RPMI7951 (cell line): ENCODE measurements at places on chromosomes 7 and 10.

GRCh38 chr7:99615989-99616358 lies 772 bp upstream of the ZSCAN25 start:
- DNase-seq = no peak

- DNase-seq = no peak
Observed at GRCh38 chr7:20302891-20303290, 27.8 kb upstream of the ITGB8 start.

DNA sequence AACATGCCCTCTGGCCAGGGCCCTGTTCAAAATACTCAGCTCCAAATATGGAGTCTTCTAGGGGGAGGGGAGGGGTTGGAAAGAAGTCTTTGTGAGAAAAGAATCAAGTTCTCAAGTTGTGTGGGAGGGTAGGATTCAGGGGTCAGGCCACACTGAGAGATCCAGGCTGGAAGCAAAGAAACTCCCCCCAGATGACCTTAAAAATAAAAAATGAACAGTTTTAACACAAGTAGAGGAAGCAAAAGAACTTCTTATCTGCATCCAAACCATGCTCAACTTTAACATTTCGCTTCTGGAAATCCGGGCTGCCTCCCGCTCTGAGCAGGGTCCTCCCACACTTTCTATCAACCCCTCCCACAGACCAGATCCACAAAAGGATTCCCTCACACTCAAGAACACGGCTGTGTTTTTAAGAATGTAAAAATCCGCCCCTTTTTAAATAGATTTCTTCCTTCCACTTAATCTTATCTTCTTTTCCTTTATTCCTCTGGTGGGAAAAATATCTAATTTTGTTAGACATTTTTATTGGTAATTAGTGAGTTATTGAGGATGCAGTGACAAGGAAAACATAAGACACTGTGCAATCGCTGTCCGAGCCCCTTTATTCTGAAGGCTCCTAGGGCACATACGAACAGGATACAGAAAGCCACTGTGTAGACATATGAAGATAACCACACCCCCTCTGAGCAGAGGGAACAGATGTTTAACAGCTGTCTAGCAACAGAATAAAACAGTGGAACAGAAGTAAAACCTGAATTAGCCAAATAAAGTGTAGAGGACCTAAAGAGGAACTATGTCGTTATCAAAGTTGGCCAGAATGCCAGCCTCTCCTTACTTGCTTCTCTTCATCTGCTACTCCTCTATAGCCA lies 43.8 kb downstream of the CYTH3 start:
- peak; percentile 82 for DNase-seq

GRCh38 chr7:6252748-6253147 lies 19.7 kb downstream of the CYTH3 start:
- DNase-seq = peak; percentile 60

DNA sequence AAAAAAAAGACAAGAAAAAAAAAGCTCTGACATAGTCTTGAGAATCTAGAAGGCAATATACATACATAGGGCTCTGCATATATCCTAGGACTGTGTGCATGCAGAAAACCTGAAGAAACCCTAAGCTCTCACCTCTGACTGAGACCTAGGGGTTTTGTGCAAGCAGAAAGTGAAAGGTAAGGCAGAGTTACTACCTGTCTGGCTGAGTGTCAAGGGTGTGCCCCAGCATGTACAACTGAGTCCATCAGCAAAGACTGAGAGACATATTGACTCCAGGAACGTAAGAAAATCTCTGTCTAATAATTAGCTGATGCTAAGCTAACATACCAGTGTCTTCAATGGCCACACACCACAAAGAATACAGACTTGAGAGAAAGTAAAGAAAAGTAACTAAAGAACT lies 16.3 kb upstream of the HNRNPH3 start:
- DNase-seq = no peak

DNA sequence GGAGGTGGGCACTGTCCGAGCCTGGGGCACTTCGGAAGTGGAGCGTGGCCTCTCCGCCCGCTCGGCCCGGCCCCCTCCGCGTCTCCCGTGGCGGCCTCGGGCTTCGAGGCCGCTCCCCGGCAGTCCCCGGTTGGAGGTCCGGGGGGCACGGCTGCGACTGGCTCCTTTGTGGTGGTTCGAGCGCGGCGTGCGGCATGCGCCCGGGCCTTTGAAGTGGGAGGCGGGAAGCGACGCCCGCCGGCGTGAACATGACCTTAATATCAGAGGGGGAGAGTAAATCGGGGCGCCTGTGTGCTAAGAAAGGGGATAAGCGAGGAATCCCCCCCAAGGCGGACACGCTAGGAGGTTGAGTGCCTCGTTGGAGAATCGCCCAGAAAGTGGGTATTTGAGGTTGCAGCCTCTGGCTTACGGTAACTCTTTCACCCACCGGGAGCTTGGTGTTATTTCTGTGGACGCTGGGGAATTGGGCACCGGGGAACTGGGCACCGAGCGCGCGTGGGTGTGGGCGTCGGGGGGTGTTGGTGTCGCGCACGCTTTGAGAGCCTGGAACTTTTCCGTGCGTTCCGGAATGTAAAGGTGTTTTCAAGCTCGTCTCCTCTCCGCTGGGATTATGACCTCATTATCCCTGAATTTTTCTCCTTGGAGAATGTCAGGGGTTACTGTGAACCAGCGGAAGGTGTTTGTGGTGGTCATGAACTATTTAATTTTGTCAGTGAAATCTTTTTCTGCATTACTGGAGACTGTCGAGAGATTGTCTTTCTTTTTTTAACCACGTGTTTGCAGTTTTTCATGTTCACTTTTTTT lies 660 bp downstream of the SUV39H2 start:
- DNase-seq = peak; percentile 17

GRCh38 chr10:93198401-93199131 lies 124.9 kb downstream of the CYP26A1 start:
- peak; percentile 73 for DNase-seq

DNA sequence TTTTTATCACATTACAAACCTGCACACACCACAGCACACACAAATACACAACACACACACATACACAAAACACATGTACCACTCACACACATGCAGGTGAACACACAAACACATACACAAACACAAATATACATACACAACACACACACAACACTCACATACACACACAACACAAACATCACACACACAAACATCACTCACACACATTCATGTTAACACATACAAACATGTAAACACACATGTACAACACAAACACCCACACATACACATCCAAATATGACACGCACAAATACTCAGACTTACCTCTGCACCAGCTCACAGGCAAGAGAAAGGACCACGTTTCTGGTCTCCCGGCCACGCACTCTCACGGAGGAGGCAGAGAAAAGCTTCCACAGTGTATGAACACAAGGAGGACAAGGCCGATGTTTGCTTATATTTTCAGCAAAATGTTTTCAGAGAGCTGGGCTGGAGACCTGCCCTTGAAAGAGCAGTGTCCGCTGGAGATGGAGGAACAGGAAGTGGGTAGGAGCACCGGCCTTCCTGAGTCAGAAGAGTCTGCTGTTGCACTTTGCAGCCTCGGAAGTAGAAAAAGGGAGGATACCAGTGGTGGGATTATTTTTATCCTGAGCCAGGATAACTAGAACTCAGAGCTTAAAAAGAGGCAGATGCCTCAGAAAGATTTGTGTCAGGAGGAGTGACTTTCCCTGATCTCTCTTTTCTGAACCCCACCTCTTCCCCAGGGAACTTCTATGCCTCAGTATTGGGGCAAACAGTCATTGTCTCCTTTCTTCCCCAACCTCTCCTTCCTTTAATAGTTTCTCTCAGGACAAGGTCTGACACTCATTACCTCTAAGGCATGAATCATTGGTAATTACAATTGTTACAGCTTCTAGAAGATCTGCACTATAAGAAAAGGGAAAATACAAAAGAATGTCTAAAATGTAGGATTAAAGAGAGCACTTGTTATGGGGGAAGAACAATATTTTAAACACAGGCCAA lies at the start of gene GIMAP6:
Gene GIMAP6 (minus strand): TSS at position 520 of the 999 bp plus-strand sequence. CDS start 2,243 bp downstream, outside the sequence.
- DNase-seq = peak; percentile 3

DNA sequence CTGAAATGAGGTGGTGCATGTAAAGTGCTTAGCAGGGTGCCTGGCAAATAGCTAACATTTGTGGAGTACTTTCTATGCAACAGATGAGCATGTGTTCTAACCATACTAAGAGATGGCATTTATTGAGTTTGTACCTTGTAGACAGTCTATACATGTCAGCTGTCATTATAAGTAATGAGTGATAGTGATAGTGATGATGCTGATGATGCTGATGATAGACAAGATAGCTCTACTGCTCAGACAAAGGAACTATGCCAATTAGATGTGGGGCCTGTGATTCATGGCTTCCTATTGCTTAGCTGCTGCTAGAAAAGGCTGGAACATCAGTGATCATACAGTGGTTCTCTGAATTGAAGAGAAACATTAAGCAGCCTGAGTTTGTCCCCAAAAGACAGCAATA lies 585.8 kb downstream of the KCNMA1 start:
- no peak for DNase-seq

DNA sequence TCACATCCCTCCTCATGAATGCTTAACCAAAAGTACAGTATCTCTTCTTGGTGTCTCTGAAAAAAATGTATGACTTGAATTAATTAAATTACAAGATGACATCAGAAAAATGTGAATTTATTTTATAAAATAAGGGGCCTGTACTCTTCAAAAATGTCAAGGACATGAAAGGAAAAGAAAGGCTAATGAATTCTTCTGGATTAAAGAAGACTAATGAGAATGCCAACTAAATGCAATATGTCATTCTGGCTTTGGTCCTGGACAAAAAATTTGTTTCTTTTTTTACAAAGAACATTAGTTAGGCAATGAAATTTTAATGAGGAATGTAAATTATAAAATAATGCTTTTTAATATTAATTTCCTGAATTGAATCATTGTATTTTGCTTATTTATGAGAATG lies 1125.7 kb downstream of the DNAJB9 start:
- no peak for DNase-seq

DNA sequence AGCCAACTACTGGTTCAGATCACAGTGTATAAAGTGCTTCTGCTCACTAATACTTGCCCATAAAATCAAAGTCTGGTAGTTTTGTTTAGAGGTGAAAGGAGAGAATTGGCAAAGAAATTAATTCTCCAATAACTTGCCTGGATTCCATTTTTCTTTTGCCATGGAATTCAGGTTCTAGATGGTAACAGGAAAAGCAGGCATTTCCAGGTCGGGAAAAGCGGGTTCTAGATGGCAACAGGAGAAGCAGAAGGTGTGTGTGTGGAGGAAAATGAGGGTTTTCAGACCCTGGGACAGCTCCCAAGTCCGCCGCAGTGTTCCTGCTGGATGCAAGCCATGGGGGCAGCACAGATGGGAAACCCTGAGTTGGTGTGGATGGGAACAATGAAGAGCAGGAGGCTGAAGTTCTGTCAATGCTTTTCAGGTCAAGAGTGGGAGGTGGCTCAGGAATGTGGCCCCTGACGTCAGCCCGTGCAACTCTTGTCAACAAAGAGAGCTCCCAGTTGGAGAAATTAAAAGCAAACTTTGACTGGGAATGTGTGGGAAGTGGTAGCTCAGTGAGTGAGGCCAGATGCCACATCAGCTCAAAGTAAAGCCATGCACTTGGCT lies 696.7 kb downstream of the LRMDA start:
- DNase-seq = no peak

GRCh38 chr7:155669717-155670505 lies 25.4 kb downstream of the RBM33 start:
- peak; percentile 50 for DNase-seq

DNA sequence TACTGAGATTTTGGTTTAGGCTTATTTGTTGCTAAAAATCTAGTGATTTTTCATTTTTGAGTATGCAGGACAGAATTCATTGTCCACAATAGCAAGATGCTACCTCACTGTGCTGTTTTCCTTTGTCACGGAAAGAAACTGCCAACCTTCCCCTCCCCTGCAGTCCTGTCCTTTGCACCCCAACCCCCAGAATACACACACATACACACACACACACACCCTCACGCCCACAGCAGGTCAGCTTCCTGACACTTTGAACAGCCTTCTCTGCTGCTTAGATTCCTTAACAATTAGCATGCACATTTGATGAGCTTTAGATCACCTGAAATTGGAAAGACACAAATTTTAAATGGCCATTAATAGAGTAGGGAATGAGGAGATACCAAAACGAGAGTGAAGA lies 32.1 kb downstream of the ARMC3 start:
- no peak for DNase-seq

GRCh38 chr10:78255214-78255613 lies 221.6 kb downstream of the RPS24 start:
- DNase-seq = no peak

DNA sequence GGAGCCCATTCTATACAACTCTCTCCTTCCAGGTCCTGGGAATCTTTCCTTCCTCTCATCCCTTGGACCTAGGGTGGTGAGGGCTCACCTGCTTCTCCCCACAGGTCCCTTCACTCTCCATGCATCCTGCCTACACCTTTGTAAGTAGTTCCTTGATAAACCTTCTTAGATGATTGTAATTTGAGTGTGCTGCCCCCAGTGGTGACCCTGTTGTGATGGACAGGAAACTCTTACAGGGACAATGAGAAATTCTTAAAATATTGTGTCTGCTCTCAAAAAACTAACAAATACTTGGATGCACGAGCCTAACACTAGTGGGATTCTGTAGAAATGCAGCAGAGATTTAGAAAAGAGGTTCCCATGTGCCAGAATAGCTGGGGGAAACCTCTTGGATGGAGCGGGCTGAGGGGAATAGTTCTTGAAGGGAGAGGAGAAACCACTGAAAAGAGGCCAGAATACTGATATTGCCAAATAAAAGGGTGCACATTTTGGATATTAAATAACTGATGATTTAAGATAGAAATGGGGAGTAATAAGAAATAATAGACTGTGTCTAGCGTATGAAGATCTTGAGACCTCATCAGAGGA lies 6.7 kb upstream of the PAXIP1 start:
- peak; percentile 8 for DNase-seq

DNA sequence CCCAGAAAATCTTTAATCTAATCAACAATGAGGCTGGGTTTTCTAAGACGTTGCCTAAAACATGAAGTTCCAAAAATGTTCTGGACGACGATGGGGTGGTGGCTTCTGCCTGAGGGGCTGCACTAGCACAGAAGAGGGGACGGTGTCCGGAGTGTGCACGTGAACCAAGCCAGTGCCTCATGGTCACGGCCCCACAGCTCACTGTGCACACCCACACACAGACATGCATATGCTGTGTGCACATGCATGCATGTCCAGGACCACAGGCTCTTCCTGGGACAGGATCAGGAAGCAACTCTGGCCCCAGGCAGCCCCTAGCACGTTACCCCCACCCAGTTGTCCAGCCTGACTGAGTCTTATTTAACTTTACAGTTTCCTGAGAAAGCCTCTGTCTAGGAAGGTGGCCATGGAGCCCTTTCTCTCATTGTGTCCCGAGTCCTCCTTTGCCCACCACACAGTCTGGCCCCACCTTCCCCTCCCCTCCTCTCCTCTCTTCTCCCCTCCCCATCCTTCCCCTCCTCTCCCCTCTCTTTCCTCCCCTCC lies 100.8 kb downstream of the DNAJB6 start:
- no peak for DNase-seq
